Ovary (tissue), 10 donors: ENCODE measurements at places on chromosomes 3 and 15. TPM values are rescaled to one million over a fixed set of nuclear protein-coding genes. Genes with fewer than 3 reads are reported as not detected.

- H3K4me1 ChIP-seq: no peaks in the 10 kb centered on the region
- H3K4me3 ChIP-seq: no peak overlapping the region
- H3K36me3 ChIP-seq: no peaks in the 10 kb centered on the region
Observed at GRCh38 chr3:100465892-100466777, 26.3 kb upstream of the TMEM45A start.

- peaks cover 3% of the 10 kb centered on the region for H3K4me1 ChIP-seq
- no peak overlapping the region for H3K4me3 ChIP-seq
- no peaks in the 10 kb centered on the region for H3K36me3 ChIP-seq
- H3K27me3 ChIP-seq: no peaks in the 10 kb centered on the region
- peak; percentile 83 for DNase-seq
Observed at GRCh38 chr3:61650276-61650675, 88.9 kb downstream of the PTPRG start.

DNA sequence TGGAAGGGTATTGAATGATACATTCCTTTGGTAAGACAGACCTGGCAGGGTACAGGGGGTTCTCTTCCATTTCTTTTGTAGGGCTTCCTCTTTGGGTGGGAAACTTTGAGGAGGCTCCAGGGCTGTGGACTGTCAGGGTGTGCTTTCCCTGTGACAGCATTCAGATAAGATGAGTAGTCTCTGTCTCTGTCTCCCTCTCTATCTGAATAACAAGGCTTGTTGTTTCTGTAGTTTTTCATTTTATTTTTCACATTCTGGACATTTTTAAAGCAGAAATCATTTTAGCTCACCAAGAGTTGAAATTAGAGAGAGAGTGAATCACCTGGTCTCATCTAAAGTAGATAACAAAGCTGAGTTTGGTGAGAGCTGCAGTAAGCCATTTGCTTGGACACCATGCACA, 100.8 kb upstream of the TPM1 start:
- no peak for DNase-seq
- H3K4me3 ChIP-seq: no peak overlapping the region
- no peaks in the 10 kb centered on the region for H3K36me3 ChIP-seq
- H3K27me3 ChIP-seq: no peaks in the 10 kb centered on the region
- H3K4me1 ChIP-seq: peaks cover 10% of the 10 kb centered on the region

DNA sequence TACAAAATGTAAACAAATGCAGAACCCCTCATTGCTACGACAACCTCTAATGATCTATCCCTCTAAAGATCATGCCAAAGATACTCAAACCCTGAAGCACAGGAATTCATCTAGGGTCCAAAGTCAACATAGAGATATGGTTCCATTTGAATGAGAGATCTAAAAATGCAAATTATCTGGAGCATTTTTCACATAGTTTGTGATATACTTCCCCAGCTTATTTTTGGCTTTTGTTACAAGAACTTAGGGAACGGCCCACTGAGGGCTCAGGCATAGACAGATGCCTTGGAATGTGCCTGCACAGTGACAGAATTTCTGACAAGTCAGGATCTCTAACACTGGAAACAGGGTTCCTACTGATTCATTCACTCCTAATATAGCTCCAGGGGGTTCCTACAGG, 258.9 kb upstream of the THBS1 start:
- H3K27me3 ChIP-seq: no peaks in the 10 kb centered on the region
- DNase-seq: no peak
- no peak overlapping the region for H3K27ac ChIP-seq
- H3K36me3 ChIP-seq: no peaks in the 10 kb centered on the region
- H3K4me1 ChIP-seq: no peaks in the 10 kb centered on the region
- no peak overlapping the region for H3K4me3 ChIP-seq

GRCh38 chr15:88049506-88049905, 207.0 kb downstream of the NTRK3 start:
- DNase-seq: no peak
- no peak overlapping the region for H3K4me3 ChIP-seq
- no peaks in the 10 kb centered on the region for H3K27me3 ChIP-seq
- no peaks in the 10 kb centered on the region for H3K4me1 ChIP-seq
- no peaks in the 10 kb centered on the region for H3K36me3 ChIP-seq

Gene LYZL4
- total RNA-seq: not detected

DNA sequence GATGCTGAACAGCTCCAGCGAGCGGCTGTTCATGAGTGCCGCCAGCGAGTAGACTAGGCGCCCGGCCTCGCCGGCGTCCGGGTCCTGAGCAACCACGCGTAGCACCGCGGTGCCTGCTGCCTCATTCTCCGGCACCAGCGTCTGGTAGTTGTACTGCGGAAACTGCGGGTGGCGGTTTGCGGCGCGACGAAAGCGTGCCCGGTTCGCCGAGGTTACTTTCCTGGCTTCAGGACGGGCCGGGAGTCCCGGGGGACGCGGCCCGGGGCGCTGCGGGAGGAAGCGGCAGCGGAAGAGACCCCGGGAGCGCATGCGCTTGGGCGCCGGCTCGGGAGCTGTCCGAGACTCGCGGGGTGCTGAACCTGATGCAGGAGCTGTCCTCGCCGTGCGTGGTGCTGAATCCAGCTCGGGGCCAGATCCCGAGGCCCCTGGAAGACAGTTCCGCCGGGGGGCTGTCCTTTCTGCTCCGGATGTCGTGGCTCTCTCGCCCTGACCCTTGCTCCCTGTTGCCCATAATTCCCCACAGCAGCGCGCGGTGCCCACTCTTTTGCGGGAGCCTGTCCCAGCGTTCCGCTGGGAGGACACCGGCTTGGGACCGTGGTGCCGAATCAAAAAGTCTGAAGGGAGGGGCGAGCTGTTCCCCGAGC, 1.1 kb downstream of the CELSR3 start:
- H3K27me3 ChIP-seq: no peaks in the 10 kb centered on the region
- H3K27ac ChIP-seq: no peak overlapping the region
- DNase-seq: peak; percentile 75
- H3K36me3 ChIP-seq: no peaks in the 10 kb centered on the region

- no peak overlapping the region for H3K27ac ChIP-seq
- no peak for DNase-seq
- no peak overlapping the region for H3K4me3 ChIP-seq
- no peaks in the 10 kb centered on the region for H3K27me3 ChIP-seq
- H3K36me3 ChIP-seq: no peaks in the 10 kb centered on the region
- no peaks in the 10 kb centered on the region for H3K4me1 ChIP-seq
Observed at GRCh38 chr3:147383617-147384016, 22.7 kb downstream of the ZIC4 start.

DNA sequence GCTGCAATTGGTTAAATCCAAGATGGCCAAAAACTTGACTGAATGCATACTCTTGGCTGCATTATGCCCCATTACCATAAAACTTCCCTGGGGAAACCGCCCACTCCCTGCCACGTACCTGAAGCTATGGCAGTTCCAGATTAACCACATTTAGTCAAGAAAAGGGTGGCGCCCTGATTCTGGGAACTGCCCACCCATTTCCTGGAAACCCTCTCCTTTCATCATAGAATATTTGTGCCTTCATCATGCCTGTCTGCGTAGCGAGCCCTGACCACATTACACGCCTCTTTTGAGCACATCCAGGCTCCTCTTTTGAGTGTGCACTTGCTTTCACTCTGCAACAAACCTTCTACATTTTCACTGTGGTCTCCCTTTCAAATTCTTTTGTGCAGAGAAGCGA, 5.2 kb downstream of the LINS1 start:
- H3K27me3 ChIP-seq: no peaks in the 10 kb centered on the region
- no peak overlapping the region for H3K4me3 ChIP-seq
- no peak for DNase-seq
- no peaks in the 10 kb centered on the region for H3K36me3 ChIP-seq

DNA sequence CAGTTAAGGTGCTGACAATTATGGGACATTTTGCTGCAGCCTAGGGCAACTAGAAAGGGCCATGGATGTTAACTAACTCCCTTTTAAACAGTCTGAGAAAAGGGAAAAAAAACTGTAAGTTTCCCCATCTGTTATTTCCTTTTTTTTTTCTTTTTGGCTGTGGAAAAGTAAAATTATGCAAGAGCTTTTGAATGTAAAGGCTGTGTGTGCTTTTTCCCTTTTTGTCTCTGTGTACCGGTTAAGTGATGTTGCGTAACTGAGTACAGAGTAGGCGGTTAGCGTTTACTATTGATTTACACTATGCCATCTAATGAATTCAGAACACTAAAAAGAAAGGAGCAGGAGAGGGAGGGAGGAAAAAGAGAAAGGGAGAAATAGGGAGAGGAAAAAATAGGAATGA, 403.6 kb downstream of the TIGIT start:
- no peaks in the 10 kb centered on the region for H3K36me3 ChIP-seq
- no peak overlapping the region for H3K27ac ChIP-seq
- H3K4me3 ChIP-seq: no peak overlapping the region
- no peak for DNase-seq
- H3K27me3 ChIP-seq: no peaks in the 10 kb centered on the region
- H3K4me1 ChIP-seq: peaks cover 2% of the 10 kb centered on the region

GRCh38 chr15:59170295-59171066, 36.2 kb upstream of the LDHAL6B start:
- H3K4me3 ChIP-seq: no peak overlapping the region
- no peaks in the 10 kb centered on the region for H3K36me3 ChIP-seq
- peak; percentile 25 for DNase-seq
- no peak overlapping the region for H3K27ac ChIP-seq
- H3K27me3 ChIP-seq: no peaks in the 10 kb centered on the region

DNA sequence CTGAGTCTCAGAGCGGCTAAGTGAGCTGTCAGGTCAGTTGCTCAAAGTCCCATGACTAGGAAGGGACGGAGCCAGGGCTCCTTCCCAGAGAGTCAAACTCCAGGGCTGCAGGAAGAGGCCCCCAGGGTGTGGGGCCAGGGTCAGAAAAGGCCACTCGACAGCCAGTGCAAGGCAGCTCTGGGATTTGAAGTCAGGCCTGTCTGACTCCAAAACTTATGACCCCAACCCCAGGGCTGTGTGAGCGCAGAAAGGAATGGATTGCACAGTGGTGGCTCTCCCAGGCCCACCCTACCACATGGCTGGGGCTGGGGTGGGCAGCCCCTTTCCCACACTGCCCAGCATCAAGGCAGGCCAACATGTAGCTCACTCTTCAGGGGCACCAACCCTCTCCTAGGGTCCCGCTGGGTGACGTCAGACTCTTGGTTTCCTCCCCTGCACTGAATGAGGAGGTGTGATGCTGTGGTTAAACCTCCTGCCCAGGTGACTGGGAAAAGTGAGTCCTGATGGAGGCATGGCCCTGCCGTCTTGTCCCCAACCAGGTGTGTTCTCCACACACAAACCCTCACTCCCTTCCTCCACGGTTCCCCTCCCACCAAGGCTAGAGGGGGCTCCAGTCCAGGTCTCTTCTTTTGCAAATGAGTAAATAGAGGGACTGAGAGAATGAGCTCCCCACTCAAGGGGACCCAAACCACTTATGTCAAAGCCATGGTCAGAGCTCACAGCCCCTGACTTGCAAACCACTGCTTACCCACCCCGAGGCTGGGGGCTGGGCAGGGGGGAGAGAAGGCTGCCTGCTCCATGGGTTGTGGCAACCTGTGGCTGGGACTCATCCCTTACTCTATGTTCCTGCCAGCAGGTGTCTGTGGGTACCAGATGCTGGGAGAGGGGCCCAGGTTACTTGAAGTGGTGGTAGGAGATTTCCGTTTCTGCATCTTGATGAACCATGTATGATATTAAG, 23.8 kb upstream of the CORO2B start:
- no peaks in the 10 kb centered on the region for H3K27me3 ChIP-seq
- DNase-seq: no peak
- no peak overlapping the region for H3K27ac ChIP-seq

Gene TIMP4
- 4.9 TPM for total RNA-seq

Gene CHDH
- total RNA-seq: 7.0 TPM

Gene UBAP1L
- 8.7 TPM for total RNA-seq

DNA sequence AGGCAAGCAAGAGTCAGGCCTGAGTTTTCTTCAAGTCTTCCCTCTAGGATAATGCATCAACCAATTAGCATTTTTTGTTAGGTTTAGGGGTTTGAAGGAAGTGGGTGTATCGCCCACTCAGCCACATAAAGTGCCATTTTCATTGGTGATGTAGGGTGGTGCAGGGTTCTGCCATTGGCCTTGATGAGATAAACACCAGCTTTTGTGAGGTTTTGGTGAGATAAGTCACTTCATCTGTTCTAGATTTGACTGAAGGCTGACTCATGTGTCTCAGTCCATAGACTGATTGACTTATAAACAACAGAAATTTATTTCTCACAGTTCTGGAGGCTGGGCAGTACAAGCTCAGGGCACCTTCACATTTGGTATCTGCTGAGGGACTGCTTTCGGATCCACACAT, 84.5 kb upstream of the C3orf80 start:
- no peaks in the 10 kb centered on the region for H3K27me3 ChIP-seq
- DNase-seq: no peak
- no peaks in the 10 kb centered on the region for H3K4me1 ChIP-seq
- no peak overlapping the region for H3K4me3 ChIP-seq
- no peaks in the 10 kb centered on the region for H3K36me3 ChIP-seq
- H3K27ac ChIP-seq: no peak overlapping the region

- H3K4me1 ChIP-seq: peaks cover 34% of the 10 kb centered on the region
- H3K4me3 ChIP-seq: no peak overlapping the region
- no peak for DNase-seq
Observed at GRCh38 chr3:149634573-149634972, 23.3 kb downstream of the WWTR1 start.

GRCh38 chr3:14216257-14217048, 37.8 kb downstream of the LSM3 start:
- H3K27me3 ChIP-seq: no peaks in the 10 kb centered on the region
- no peak for DNase-seq
- H3K27ac ChIP-seq: no peak overlapping the region
- no peak overlapping the region for H3K4me3 ChIP-seq
- no peaks in the 10 kb centered on the region for H3K36me3 ChIP-seq

Gene SUMF1
- total RNA-seq: 24.2 TPM

- H3K36me3 ChIP-seq: no peaks in the 10 kb centered on the region
- H3K27ac ChIP-seq: no peak overlapping the region
- no peak for DNase-seq
- H3K4me3 ChIP-seq: no peak overlapping the region
- peaks cover 3% of the 10 kb centered on the region for H3K4me1 ChIP-seq
Observed at GRCh38 chr3:197024881-197025735, 4.5 kb downstream of the MELTF start.

DNA sequence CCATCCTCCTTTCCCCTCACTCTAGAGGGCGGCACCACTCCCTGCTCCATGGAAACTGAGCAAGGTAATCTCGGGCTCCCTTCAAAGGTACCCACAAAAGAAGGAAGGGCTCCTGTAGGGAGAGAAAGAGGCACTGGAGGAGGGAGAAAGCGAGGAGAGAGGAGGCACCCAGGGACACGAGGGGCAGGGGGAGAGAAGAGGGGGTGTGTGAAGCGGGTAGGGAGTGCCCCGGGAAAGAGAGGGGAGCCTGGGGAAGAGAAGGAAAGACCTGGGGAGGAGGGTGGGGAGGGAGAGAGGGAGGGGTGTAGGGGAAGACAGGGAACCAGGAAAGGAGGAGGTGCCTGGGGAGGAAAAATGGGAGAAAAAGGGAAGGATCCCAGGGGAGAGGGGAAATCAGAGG, 523 bp downstream of the VILL start:
- H3K4me3 ChIP-seq: no peak overlapping the region
- H3K27me3 ChIP-seq: no peaks in the 10 kb centered on the region
- DNase-seq: no peak
- peaks cover 2% of the 10 kb centered on the region for H3K4me1 ChIP-seq
- H3K27ac ChIP-seq: no peak overlapping the region
- H3K36me3 ChIP-seq: no peaks in the 10 kb centered on the region
